Daoy (cell line): ENCODE measurements at places on chromosomes 16 and 17.

GRCh38 chr16:86998196-86999001, 318.8 kb downstream of the C16orf95 start:
- DNase-seq, result no peak

GRCh38 chr17:65208717-65209116, 71.5 kb downstream of the RGS9 start:
- DNase-seq, result no peak

- DNase-seq, result no peak
These were observed 460.8 kb upstream of the TOM1L1 start for GRCh38 chr17:54439816-54440215.

DNA sequence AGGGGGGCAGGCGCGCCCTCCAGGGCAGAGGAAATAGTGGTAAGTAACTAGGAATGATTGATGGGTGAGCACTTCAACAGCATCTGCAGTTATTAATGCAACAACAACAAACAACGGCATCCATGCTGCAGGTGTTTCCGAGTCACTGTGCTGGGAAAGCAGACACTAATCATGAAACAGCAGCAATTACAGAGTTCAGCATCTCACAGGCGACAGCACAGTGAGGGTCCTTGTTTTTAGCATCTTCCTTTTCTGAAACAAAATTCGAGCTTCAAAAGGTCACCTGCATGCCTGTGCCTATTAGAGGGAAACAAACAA, 191.9 kb downstream of the SLC39A11 start:
- DNase-seq, result no peak

- DNase-seq, result no peak
These were observed 28.8 kb downstream of the RNF43 start for GRCh38 chr17:58388302-58389190.

DNA sequence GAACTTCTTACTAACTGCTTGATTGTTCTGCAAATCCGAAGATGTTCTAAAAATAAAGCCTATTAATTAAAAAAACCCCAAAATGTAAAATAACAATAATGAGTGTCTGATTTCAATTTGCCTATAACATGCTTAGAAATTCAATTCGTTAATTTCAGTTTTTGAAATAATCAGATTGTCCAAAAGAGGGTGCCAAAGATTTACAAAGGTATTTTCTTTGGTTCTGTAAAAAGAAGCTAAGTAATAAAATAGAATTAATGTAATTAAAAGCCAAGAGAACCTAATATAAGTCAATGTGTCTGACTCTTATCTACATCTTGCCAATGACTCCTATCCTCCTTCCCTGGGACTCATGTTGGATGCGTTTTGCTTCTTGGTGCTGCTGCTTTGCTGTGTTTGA, 75.0 kb upstream of the CPHXL start:
- no peak for DNase-seq

DNA sequence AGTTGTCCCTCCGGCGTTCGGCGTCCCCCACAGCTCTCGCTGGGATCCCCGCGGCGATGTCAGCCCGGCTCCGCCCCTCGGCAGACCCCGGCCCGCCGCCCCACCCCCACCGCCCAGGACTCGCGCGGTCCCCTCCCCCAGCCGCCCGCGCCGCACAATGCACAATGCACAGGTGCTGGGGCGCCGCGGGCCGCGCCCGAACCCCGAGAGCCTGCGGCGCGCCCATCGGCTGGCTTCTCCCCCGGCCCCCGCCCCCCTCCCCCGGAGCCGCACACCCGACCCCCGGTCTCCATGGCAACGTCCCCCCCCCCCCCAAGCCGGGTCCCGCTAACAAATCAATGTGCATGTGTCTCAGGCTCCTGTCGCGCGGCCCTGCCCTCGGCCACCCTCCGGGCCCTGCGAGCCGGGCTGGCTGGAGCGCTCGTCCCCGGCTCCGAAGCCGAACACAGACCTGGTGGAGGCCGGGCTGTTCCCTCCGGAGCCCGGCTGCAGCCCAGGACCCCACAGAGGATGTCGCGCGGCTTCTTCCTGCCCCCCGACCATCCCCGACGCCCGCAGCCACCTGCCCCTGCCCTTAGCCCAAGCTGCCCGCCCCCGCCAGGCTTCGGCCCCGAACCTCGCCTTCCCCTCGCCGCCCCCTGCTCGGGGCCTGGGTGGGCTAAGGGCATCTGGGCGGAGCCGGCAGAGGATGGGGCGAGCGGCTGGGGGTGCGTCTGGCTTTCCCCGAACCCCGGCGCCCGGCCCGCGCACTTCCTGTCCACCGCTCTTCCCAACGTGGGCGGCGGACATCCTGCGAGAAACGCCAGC, 818 bp upstream of the CBX8 start:
- DNase-seq, result no peak

GRCh38 chr17:66724581-66725341, 110.2 kb upstream of the CACNG5 start:
- DNase-seq, result no peak

DNA sequence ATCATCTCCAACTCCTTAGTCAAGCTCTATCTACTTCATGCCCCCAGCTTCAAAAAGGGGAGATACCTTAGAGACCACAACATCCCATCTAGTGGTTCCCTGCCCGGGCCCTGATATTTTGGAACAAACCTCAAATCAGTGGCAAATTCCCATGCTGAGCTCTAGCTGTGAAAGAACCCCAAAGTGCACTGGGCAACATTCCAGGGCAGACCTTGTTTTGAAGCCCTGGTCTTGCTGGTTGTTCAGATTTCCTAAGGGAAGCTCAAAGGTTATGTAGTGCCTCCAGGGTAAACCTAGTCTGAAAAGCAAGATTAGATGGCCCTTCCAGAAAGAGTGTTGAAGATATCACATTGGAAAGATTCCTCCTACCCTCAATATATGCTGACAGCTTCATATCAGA, 16.3 kb downstream of the FAM117A start:
- DNase-seq, result no peak

DNA sequence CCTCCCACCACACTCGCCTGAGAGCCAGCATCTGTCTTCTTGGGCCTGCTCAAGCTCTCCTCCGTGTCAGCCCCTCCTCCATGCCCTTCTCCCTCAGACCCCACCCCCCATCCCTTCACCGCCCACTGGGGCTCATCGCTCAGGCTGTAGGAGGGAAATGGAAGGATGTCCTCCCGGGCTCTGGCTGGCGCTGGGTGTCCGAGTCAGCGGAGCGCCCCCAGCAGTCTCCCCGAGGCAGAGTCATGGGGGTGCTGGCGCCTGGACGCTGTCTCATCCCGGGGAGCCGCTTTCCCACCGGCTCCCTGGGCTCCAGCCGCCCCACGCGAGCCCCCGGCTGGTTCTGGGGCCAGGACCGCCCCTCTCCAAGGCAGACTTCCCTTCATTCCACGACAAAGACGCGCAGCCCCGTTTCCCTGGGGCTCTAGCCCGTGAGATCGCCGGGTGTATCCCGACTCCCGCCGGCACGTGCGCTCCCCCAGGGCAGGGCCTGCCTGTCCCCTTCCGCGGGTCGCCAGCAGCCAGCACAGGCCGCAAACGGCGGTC, 428 bp upstream of the ANTKMT start:
- DNase-seq, result peak; percentile 80

DNA sequence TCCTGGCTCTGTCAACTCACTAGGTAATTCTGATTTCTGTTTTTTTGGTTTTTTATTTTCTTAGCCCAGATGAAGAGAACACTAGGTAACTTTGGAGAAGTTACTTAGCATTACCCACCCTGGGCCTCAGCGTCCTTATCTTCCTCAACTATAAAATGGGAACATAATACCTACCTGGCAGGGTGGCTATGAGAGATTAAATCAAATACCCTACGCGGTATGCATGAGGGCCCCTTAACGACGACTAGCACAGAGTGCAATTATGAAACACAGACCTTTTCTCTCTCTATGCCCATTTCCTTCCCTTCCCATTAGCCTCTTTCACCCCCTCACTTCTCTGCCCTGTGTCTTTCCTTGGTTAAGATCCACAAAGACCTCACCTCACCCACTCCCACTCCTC, 11.1 kb downstream of the XPO6 start:
- no peak for DNase-seq

- no peak for DNase-seq
These were observed 94.7 kb upstream of the TNRC6C start for GRCh38 chr17:77863814-77864161.

- no peak for DNase-seq
These were observed 6.5 kb downstream of the SLC5A11 start for GRCh38 chr16:24852281-24852721.

DNA sequence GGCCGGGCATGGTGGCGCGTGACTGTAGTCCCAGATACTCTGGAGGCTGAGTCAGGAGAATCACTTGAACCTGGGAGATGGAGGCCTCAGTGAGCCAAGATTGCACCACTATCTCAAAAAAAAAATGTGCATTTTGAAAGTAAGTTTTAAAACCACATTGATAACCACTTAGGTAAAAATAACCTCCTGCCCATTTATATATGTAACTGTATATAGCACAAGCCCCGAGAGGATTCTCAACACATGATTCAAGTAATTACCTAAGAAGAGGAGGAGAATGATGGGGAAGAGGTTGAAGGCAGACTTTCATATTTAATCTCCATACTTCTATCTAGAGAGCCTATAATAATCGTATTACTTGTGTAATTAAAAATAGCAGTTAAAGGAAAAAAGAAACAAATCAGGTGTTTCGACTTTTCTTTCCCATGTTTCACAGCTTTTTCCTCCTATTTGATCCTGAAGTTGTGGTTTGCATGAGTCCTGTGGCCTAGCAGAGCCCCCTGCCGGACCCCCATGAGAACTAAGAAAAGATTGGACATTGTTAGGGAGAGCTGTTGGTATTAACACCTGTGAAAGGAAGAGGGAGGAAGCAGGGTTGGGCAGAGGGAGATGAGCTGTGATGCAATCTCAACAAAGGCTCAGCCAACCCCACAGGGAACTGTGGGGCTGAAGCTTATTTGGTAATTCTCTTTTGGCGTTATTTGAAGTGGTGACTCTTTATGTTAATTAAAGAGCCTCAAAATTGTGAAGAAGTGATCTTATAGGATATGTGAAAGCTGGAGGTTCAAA, 22.1 kb downstream of the PMFBP1 start:
- no peak for DNase-seq

DNA sequence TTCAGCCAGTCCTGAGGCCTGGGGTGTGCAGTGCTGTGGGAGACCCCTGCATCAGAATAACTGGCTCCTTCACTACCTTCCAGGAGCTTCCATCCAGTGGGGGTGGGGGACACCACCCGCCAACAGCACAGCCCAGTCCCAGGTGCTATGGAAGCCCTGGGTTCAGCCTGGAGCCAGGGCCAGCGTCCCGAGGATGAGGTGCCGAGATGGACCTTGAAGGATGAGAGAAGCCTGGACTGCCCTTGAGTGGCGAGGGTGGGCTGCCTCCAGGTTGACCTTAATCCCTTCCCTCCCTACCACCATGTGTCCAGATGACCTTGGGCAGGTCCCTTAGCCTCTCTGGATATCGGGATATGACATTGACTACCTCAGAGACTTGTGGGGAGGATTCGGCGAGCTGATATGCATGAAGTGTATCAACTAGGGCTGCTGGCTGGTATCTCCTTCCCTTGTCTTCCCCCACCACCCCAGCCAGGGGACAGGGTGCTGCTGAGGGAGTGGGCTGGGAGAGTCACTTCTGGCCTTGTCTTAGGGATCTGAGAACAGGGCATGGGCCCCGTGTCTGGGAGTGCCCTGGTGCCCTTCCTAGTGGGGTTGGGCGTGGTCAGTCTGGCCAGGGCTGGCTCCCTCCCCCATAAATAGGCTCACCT, 14.2 kb upstream of the LASP1NB start:
- no peak for DNase-seq

DNA sequence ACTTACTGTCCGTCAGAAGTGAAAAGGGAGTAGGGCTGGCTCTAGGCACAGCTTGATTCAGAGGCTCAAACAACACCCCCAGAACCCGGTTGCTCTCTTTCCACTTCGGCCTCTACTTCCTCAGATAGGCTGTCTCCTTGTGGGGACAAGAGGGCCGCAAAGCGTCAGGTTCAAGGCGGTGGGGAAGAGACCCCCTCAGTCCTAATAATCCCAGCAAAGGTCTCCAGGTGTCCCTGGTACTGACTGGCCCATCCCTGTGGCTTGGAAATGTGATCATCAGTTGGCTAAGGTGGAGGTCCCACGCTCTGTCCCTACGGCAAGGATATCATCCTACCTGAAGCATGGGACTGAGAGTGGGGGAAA, 26.0 kb downstream of the NGFR start:
- DNase-seq, result no peak

DNA sequence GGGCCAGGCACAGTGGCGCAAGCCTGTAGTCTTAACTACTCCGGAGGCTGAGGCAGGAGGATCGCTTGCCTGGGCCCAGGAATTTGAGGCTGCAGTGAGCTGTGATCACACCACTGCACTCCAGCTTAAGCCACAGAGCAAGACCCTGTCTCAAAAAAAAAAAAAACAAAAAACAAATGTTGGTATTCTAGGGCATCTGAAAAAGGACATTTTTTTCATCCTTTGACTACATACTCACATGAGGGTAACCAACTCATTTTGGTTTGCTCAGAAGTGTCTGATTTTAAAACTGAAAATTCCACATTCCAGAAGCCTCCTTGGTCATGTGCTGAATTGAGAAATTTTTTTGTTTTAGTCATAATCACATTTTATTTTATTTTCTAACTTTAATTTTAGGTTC, 12.7 kb upstream of the C16orf82 start:
- DNase-seq, result no peak

DNA sequence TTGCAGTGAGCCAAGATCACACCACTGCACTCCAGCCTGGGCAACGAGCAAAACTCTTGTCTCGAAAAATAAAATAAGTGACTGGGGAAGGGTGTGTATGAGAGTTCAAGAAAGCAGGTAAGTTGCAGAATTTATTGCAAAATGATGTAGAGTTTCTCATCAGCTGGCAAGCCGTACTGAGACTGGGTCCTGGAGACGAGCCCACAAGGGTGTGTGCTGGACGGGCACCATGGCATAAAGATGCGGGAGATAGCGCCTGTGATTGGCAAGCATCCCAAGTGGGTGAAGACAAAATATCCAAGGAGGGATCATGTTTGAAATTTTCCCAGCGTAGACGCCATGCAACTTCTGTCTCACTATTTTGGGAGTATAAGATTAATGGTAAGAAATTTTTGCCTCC, 59.4 kb downstream of the WNT3 start:
- DNase-seq, result no peak

GRCh38 chr17:27878776-27879562, 14.2 kb downstream of the LYRM9 start:
- no peak for DNase-seq

- DNase-seq, result no peak
These were observed 25.0 kb downstream of the CRISPLD2 start for GRCh38 chr16:84844559-84845495.

DNA sequence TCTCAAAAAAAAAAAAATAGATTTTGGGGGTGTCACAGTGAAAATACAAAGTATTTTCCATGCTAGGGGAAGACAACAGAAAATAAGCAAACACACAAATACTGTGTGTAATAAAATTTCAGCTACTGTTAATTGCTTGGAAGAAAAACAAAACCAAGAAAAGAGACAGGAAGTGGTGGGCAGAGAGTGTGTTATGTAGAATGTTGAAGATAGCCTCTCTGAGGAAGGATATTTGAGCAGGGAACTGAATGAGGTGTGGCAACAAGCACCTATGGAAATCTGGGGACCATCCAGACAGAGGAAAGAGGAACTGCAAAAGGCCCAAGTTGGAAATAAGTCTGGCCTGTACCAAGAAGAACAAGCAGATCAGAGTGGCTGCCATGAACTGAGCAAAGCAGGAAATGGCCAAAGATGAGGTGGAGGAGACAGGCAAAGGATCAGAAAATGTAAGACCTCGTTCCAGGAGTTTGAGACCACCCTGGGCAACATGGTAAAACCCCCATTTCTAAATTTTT, 7.8 kb upstream of the USP31 start:
- no peak for DNase-seq
